Thoracic aorta (tissue), 2 donors: ENCODE measurements at places on chromosomes 5 and 9. TPM values are rescaled to one million over a fixed set of nuclear protein-coding genes. Genes with fewer than 3 reads are reported as not detected.

The IL9 gene
- total RNA-seq: not detected

The THBS4 gene
- total RNA-seq: 13.5 TPM

The ZFR gene
- 78.6 TPM for total RNA-seq

The TMEM171 gene
- not detected for total RNA-seq

The PCDHA13 gene
- total RNA-seq: 0.54 TPM

The MRPL50 gene
- 9.5 TPM for total RNA-seq

The KCNT1 gene
- total RNA-seq: 0.28 TPM

The TNFAIP8 gene
- total RNA-seq: 34.1 TPM

The ZNF454 gene
- 2.2 TPM for total RNA-seq

The PFN3 gene
- not detected for total RNA-seq

The CYLC2 gene
- not detected for total RNA-seq

The GADD45G gene
- total RNA-seq: 5.8 TPM

The ACTBL2 gene
- total RNA-seq: not detected

The MGAT4B gene
- 87.7 TPM for total RNA-seq

The STK32A gene
- 8.0 TPM for total RNA-seq
